ENCODE measurements at places on chromosomes 4 and X. TPM values are rescaled to one million over a fixed set of nuclear protein-coding genes. Genes with fewer than 3 reads are reported as not detected.
A peak's percentile ranks its signal among the peaks of the same experiment; 100 is the strongest.

DNA sequence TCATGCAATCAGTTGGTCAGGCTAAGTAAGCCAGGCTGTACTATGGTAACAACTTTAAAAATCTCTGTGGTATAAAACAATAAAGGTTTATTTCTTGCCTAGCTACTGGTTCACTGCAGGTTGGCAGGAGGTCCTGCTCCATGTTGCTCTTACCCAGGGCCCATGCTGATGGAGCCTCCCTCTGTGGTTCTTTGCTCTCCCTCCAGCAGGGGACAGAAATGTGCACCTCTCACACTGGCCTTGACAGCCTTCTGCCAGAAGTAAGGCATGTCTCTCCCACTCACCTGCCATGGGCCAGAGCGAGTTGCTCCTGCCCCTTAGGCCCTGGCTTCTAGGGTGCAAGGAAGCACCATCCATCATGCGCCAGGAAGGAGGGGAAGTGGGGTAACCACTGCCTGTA lies 31.1 kb downstream of the CLDN22 start:
- H3K4me1 ChIP-seq, result peaks cover 1% of the 10 kb centered on the region
- H3K27ac ChIP-seq, result no peak overlapping the region
- no peak for DNase-seq
- no peak overlapping the region for H3K4me3 ChIP-seq
- peaks cover 6% of the 10 kb centered on the region for H3K27me3 ChIP-seq

GRCh38 chr4:109278594-109279031 lies 23.8 kb downstream of the COL25A1 start:
- no peaks in the 10 kb centered on the region for H3K36me3 ChIP-seq
- no peak for DNase-seq
- peaks cover 12% of the 10 kb centered on the region for H3K4me1 ChIP-seq
- H3K27me3 ChIP-seq, result peaks cover 12% of the 10 kb centered on the region
- H3K27ac ChIP-seq, result no peak overlapping the region

- no peak overlapping the region for H3K27ac ChIP-seq
- no peak overlapping the region for H3K4me3 ChIP-seq
- no peaks in the 10 kb centered on the region for H3K4me1 ChIP-seq
- H3K27me3 ChIP-seq, result no peaks in the 10 kb centered on the region
- no peak for DNase-seq
- no peaks in the 10 kb centered on the region for H3K36me3 ChIP-seq
Observed at GRCh38 chr4:28248269-28248668, 1387.6 kb downstream of the STIM2 start.

DNA sequence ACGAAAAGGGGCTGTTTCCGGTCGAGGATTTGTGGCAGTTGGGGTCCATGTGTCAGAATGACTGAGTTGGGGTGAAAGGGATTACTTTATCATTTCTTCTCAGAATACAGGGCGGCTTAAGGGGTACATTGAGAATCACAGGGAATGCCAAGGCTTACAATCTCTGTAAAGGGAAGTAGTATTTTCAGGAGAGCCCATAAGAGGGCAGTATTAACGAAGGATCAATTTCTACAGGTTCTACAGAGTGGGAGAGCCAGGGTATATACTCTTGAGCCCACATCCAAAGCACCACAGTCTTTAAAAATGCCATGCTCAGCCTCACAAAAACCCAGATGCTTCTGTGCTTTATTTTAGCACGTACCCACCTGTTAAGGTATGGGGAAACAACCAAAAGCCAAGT lies 67.7 kb upstream of the ZXDA start:
- H3K4me1 ChIP-seq, result no peaks in the 10 kb centered on the region
- H3K4me3 ChIP-seq, result no peak overlapping the region
- H3K27me3 ChIP-seq, result no peaks in the 10 kb centered on the region
- no peak overlapping the region for H3K27ac ChIP-seq
- DNase-seq, result no peak

GRCh38 chr4:40157436-40157835 lies 39.4 kb upstream of the RHOH start:
- peaks cover 36% of the 10 kb centered on the region for H3K36me3 ChIP-seq
- no peaks in the 10 kb centered on the region for H3K27me3 ChIP-seq
- H3K4me1 ChIP-seq, result peaks cover 11% of the 10 kb centered on the region
- no peak overlapping the region for H3K27ac ChIP-seq

DNA sequence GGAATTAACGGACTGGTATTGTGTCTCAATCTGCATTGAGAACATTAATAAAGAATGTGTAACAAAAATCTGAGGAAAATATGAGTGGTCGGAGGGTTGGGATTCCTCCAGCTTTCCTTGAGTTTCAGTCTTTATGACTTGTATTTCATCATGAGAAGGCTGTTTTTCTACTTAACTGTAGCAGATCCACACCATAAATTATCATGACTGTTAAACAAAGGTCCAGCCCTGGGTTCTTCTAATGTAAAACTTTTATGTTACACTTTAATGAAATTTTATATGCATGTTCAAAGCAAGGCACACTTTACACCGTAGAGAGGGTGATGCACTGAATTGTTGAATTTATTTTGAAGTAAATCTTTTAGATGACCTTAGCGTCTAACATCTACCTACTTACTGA lies 7.0 kb downstream of the AFF2 start:
- no peak overlapping the region for H3K4me3 ChIP-seq
- no peaks in the 10 kb centered on the region for H3K4me1 ChIP-seq
- H3K27me3 ChIP-seq, result peaks cover 2% of the 10 kb centered on the region
- DNase-seq, result no peak
- H3K36me3 ChIP-seq, result no peaks in the 10 kb centered on the region

- H3K27ac ChIP-seq, result peak overlapping the region; percentile 74
- H3K27me3 ChIP-seq, result no peaks in the 10 kb centered on the region
- peak overlapping the region; percentile 30 for H3K4me3 ChIP-seq
- peaks cover 20% of the 10 kb centered on the region for H3K4me1 ChIP-seq
- DNase-seq, result no peak
Observed at GRCh38 chrX:37776283-37776986, 3.4 kb upstream of the CYBB start.

SPANXC gene
- not detected for total RNA-seq

CWH43 gene
- not detected for total RNA-seq

All from activated naive CD8-positive, alpha-beta T cell treated with anti-CD3 and anti-CD28 coated beads, Interleukin-2, amount 10 ng/mL, durations not matched to agents 7 days and 5 days (primary cell).